ENCODE measurements at places on chromosomes 1 and 21.

DNA sequence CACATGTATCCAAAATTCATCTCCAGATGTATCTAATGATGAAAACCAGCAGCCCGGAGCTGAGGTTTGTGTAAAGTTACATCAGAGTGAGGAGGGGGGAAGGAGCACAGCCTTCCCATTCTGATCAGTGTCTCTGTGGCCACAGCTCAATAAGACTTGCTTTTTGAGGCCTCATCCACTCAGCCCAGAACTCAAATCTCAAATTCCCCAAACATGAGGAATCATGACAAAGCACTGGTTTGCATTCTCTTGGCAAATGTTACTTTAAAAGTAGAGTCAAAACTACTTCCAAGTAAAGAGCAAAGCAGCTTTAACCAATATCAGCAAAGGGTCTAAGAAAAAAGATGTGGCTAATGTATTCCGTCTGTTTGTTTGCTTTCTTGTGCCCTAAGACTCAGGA lies 30.9 kb downstream of the CCN1 start:
- DNase-seq, result no peak

- DNase-seq, result no peak
These were observed 53.3 kb downstream of the ERO1B start for GRCh38 chr1:236228411-236228810.

GRCh38 chr1:174580801-174581200 lies 133.0 kb downstream of the GPR52 start:
- no peak for DNase-seq

DNA sequence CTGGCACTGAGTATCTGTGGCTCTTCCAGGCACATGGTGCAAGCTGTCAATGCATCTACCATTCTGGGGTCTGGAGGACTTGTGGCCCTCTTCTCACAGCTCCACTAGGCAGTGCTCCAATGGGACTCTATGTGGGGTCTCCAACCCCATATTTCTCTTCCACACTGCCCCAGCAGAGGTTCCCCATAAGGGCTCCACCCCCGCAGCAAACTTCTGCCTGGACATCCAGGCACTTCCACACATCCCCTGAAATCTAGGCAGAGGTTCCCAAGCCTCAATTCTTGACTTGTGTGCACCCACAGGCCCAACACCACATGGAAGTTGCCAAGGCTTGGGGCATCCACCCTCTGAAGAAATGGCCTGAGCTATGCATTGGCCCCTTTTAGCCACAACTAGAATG lies 18.8 kb downstream of the ODF2L start:
- DNase-seq, result no peak

DNA sequence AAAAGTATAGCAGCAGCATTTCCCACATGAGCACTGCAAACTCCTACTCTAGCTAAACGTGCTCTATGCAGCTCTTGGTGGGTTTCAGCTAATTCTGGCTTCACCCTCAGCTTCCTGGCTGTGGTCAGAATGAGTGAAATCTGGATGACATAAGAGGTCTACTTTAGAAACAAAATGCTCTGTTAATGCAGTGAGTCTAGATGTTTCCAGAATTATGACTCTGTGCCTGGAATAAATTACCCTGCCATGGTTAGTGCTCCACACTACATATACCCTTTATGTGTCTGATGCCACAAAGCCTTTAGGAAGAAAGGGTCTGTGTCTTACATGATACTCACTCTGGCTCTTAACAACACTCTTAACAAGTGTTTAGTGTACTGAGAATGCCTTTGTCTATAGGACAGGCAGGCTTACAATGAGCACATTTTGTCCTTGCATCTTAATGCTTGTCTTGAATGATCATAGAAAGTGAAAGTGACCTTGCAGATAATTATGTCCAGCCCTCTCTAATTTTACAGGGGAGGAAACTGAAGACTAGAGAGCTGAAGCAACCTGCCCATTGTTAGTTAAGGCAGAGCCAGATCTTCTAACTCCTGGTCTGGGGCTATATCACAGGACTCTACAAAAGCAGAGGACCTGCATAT lies 9.2 kb downstream of the S100A10 start:
- DNase-seq, result no peak
